ENCODE measurements at places on chromosomes 5 and 9.
A peak's percentile ranks its signal among the peaks of the same experiment; 100 is the strongest.

DNA sequence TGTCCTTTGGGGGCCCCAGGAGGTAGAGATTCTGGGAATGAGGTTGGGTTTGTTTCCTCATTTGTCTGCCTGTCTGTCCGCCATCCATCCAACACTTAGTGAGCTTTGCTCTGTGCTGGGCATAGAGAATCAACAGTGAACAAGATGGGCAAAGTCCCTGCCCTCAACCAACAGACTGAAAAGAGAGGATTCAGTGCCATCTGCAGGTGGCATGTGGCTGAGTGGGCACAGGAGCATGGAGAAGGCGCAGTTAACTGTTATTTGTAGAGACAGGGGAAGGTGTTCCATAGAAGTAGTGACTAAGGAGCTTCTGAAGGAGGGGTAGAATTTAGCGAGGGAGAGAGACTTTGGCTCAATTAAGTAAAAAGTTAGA is 23.1 kb downstream of the POLR1E start:
- no peak for DNase-seq

GRCh38 chr5:13662626-13663025 is 281.9 kb downstream of the DNAH5 start:
- DNase-seq, result no peak

DNA sequence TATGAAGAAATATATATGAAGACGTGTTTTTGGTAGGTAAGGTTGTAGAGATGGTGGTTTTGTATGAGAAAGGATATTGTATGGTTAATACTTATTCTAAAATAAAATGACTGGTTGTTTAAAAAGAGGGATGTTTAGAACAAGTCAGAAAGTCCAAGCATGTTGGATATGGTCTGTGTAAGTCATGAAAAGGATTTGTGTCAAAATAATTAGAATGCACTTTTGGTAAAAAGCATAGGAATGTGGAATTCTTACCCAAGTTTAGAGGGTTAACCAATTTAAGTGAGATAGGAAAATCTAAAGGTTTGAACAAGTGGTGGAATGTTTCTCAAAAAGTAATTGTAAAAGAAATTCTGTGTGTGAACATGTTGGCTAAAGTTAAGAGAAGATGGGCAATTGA is 1556.5 kb upstream of the C9orf72 start:
- no peak for DNase-seq

DNA sequence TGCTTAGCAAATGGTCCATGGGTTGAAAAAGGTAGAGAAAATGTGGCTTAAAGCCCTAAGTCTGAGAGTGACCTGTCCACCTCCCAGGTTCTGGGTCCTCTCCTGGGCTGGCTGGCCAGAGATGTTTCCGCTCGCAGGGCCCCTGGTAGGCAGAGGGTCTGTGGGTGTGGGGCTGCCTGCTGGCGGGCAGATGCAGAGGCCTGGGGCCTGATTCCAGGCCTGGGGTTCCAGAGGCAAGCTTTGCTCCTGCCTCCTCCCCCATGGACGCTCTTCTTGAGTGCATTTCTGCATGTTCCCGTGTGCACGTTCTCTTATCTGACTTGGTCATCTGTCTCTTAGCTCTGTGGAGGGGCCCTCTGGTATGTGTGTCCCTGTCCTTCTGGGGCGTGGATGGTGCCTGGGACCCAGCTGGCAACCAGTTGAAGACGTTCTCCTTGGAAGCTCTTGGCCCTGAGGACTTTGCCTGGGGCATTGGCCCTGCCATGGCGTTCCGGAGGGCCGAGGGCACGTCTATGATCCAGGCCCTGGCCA is 3.8 kb downstream of the MIGA2 start:
- no peak for DNase-seq

- DNase-seq, result no peak
Measured at GRCh38 chr9:10172476-10172875, 440.3 kb downstream of the PTPRD start.

DNA sequence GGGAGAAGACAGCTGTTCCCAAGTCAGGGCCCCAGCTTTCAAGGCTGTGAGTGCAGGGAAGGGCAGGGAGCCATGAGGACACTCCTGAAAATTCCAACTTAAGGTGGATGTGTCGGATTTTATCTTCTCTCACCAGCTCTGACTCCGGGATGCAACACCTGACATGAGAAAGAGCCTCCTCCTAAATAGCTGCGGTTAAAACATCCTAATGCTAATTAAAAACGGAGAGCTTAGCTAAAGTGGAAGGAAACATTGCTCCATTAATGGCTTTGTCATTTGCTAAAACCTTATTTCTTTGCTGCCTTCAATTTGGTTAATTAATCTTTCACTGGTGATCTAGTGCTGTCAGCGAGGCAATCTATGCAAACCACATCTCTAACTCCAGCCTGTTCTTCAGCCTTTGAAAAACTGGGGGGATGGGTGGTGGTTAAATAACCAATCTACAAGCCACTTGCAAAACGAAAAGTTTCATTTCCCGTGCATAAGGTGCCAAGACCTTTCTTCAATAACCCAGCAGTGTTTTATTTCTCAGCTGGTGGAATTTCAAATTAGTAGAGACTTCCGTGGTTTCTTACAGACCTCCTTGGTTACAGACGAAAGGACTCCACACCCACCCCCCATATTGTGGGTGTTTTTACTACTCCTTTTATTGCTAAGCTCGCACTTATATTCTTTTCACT is 379.6 kb downstream of the MLLT3 start:
- DNase-seq, result no peak

DNA sequence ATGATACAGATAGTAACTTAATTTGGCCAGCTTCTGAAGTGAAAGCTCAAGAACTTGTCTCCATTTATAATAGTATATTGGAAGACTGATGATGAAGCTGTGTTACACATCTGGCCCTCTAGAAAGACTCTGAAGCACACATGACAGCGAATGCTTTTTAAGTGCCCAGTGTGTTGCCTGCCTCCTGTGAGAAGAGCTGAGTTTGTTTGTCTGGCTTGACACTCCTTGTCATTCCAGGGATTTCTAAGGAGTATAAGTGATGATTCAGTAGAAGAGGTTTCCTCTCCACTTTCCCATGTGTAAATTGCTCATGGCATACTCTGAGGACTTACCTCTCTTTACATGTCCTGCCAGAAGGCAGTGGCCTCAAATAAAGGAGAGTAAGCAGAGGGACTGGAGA is 30.4 kb upstream of the LRRTM2 start:
- no peak for DNase-seq

GRCh38 chr9:96514108-96514799 is 64.3 kb downstream of the HABP4 start:
- DNase-seq, result no peak

- DNase-seq, result no peak
Measured at GRCh38 chr5:82656341-82656761, 378.2 kb upstream of the RPS23 start.

GRCh38 chr5:81241961-81242648 is 9.0 kb downstream of the CKMT2 start:
- DNase-seq, result no peak

GRCh38 chr9:2469681-2470221 is 151.8 kb upstream of the VLDLR start:
- DNase-seq, result peak; percentile 46

DNA sequence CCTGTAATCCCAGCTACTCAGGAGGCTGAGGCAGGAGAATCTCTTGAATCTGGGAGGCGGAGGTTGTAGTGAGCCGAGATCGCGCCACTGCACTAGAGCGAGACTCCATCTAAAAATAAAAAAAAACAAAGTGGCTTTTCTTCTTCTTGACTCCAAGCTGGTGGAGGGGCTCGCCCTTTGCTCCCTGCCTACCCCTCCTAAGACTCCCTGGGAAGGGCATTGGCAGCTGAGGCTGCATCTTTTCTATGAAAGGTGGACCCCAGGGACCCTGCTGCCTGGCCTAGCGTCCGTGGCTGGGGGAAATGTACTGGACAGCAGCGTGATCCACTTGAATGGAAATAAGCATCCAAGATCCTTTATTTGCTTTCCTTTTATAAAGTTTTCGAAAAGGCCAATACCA is 24.0 kb downstream of the ROPN1L start:
- no peak for DNase-seq

DNA sequence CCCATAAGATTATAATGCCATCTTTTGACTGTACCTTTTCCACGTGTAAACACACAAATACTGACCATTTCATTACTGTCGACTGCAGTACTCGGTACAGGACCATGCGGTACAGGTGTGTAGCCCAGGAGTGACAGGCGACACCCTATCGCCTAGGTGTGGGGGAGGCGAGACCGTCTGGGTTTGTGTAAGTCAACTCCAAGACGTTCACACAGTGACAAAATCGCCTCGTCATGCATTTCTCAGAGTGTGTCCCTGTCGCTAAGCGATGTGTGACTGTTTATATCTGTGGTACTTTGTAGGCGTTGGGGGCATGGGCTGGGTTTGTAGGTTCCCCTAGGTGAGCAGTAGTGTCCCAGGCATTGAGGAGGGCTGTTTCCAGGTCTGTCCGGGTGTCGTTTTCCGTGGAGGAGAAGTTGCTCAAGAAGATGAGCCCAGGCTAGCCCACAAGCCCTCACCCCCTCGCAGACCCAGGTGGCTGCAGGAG is 20.3 kb downstream of the NEK6 start:
- no peak for DNase-seq

DNA sequence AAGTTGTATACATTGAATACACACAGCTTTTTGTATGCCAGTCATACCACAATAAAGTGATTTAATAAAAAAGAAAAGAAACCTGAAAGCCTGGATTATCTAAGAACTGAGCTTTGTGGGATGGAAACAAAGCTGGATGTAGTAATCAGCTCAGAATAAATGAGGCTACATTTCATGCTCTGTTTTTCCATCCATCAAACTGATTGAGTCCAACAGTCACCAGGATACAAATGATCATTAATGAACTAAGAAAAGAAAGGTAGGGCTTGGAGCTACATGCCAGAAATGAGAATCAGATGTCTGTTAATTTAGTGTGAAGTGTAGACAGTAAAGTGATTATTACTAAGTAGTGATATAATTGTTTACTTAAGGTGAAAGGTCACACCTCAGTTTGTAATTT is 109.8 kb upstream of the TARS1 start:
- DNase-seq, result no peak

DNA sequence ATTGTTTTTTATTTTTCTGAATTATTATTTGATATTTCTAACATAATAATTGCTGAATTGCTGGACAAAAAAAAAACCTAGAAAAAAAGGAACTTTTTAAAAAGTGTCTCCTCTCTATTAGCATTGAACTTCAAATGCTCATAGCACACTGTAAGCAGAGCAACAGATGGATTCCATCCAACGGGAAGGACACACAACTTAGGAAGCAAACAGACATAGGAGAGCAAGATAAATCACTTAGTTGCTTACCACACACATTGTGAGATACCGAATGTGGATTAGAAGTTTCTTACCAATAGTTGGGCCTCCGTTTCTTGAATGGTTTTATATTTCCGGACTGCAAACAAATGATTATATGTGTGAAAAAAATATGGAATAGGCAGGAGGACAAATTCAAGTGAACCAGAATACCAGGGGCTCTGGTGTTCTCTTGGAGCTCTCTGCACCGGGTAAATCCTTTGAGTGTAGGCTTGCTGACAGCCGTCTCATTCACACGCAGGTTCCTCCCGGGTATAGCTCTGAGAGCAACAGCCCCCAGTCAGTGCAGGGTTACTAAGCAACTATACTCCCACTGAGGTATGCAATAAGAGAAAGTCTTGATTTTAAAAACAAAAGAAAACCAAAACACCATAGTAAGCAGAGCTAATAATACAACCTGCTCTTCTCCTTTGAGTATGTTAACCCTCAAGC is 217.6 kb downstream of the TMEM167A start:
- DNase-seq, result no peak

- DNase-seq, result no peak
Measured at GRCh38 chr5:159061179-159061796, 38.4 kb downstream of the EBF1 start.

- DNase-seq, result peak; percentile 46
Measured at GRCh38 chr9:121783521-121784507, 132.4 kb downstream of the DAB2IP start.

GRCh38 chr5:62621280-62621679 is 42.7 kb downstream of the LRRC70 start:
- DNase-seq, result peak; percentile 92

GRCh38 chr9:112863746-112864145 is 26.9 kb downstream of the SLC46A2 start:
- no peak for DNase-seq

GRCh38 chr5:39437467-39437866 is 12.7 kb upstream of the DAB2 start:
- no peak for DNase-seq

- DNase-seq, result no peak
Measured at GRCh38 chr5:90014420-90014819, 395.1 kb downstream of the CETN3 start.

GRCh38 chr5:17037751-17038150 is 101.7 kb upstream of the MYO10 start:
- no peak for DNase-seq

DNA sequence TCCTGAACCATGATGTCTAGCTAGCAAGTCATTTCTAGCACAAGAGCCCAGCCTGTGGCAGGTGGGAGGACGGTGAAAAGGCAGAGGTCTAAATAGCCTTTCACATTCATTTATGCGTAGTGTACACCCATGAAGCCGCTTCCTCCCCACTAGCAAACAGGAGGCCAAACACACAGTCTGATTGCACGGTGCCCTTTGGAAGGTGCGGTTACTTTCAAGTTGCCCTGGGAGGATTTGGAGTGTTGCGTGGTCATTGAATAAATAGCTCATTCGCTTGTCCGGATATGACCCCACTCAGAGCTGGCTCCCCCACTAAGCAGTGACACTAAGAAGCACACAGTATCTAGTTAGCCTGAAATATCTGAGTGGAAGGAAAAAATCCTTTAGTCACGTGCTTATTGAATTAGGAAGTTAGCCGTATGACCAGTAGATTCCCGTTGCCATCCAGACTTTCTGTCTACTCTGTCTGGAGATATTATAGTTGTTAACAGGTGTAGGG is 664 bp upstream of the ARSB start:
- DNase-seq, result no peak

Data from H9 (cell line).